ENCODE measurements at places on chromosomes 3 and 15.

DNA sequence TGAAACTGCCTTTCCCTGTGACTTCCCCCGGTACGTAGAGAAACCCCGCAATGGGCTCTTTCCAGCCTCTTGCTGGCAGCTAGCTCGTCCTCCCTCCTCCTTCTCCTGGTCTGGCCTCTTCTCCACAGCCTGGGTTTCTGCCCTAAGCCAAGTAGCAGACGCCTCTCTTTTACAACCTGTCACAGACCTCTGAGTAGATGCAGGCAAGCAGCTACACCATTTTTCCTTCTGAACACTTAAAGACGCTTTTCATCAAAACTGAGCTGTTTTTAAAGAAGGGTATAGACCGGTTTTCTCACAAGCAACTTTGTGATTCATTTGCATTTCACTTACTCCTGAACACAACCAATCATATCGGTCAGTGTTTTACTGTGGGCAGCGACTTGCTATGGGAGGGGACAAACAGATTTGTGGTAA lies 32.0 kb downstream of the ADAMTSL3 start:
- DNase-seq = no peak

- no peak for DNase-seq
Measured at GRCh38 chr15:70513819-70514218, 249.5 kb downstream of the UACA start.

DNA sequence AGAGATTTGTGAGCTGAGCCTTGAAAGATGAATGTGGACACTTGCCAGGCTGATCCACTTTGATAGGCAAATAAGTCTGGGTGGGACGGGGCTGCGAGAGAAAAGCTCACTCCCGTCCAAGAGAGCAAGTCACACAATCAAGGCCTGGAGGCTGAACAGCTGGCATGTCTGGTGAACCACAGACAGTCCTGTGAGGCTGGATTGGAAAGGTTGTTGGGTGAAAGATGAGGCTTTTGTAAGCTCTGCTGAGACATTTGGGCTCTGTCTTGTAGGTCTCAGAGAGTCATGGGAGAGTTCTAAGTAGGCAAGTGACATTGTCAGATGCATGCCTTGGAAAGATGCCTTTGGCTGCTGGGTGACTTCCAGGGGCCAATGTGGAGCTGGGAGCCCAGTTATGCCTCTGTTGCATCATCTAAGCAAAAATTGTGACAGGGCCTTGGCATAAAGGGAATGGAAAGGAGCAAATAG lies 38.5 kb downstream of the RPLP1 start:
- DNase-seq = no peak

- no peak for DNase-seq
Measured at GRCh38 chr3:102346897-102347296, 87.9 kb upstream of the ZPLD1 start.

GRCh38 chr15:70974004-70974832 lies 81.6 kb downstream of the LRRC49 start:
- DNase-seq = peak; percentile 13

- no peak for DNase-seq
Measured at GRCh38 chr3:21290557-21290956, 460.5 kb downstream of the ZNF385D start.

DNA sequence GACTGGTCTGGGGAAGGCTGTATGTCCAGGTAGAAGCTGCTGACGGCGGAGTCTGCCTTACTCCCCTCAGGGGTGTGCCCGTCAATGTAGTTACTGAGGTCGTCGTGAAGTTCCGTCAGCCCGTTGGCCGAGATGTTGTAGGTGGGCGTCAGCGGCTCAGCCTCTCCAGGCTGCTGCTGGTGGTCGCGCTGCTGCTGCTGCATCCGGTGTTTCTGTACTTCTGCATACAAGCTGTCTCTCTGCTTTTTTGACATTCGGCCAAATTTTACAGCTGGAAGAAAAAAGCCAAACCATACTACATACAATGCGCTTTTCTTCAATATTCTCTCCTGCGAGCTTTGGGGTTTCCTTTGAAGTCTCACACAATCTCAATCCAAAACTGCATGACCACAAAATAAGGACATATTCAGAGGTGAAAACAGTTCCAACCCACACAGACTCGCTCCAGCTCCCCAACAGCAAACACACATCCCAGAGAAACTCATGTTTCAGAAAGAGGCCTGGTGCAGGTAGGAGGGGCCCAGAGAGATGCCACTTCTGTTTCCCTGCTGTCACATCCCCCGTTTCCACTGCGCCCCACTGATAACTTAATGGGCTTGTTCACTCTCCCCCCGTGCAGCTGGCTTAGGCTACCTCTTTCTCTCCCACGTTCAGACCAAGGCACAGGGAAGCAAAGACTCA lies 32.5 kb upstream of the ICE2 start:
- DNase-seq = no peak

- DNase-seq = peak; percentile 54
Measured at GRCh38 chr3:3998140-3998922, 199.1 kb downstream of the LRRN1 start.

DNA sequence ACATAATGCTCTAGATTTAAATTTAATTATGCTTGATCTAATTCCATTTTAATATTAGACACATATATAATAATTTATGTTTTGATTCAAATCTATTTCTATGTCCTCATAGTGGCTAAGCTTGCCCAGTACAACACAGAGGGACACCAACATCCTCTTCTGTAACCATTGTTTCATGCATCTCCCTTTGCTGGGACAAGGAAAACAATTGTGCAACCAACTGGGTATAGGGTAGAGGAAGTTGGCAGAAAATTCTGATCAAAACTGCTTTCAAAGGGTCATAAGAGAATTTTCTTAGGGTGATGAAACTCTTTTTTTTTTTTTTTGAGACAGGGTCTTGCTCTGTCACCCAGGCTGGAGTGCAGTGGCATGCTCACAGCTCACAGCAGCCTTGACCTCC lies 121.4 kb upstream of the SGO1 start:
- DNase-seq = no peak

- DNase-seq = no peak
Measured at GRCh38 chr15:43095708-43096347, 10.0 kb downstream of the UBR1 start.

DNA sequence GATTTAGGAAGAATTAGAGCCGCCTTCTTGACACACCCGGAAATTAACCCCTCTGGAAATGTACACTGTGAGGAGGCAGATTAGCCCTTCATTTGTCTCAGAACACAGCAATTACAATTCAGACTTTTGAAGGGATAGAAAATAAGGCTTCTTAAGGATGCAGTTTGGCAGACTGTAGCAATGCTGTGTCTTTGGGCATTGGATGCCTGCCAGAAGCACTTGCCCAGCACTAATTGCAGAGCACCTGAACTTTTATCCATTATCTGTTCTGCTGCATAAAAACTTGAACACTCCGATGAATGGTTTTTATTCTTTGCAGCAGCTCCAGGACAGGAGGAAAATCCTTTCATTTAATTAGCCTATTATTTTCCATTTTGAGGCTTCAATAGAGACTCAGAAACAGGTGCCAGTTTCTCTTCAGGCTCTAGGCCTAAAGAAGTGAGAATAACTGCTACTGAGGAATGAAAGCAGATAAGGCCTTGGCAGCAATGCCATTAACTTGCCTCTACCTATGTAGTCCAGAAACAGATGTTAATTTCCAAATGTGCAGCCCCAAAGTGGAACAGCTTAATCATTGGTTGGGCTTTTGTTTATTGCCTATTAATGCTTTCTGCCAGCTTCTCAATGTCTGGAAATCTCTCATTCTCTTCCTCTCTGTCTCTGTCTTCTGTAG lies 418.5 kb downstream of the NSUN3 start:
- DNase-seq = no peak

GRCh38 chr15:57572468-57572867 lies 19.2 kb upstream of the MYZAP start:
- DNase-seq = no peak

GRCh38 chr3:172591876-172592771 lies 68.9 kb upstream of the TNFSF10 start:
- peak; percentile 76 for DNase-seq

DNA sequence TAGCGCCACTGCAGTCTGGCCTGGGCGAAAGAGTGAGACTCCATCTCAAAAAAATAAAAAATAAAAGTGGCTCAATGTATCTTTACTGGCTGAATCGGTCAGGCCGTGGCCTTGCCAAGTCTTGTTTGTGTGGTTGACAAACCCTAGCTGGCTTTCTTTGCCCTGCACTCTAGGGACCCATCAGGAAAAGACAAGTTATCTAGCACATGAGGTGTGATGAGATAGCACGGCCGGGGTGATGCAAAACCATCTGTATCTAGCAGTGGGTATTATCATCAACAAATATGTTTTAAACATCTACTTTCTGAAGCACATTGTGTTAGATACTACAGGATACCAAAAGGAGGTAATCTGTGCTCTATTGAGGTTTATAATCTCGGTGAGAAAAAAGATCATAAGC lies 3.9 kb upstream of the DPP8 start:
- DNase-seq = no peak

- DNase-seq = no peak
Measured at GRCh38 chr3:128439226-128439625, 27.5 kb downstream of the DNAJB8 start.

DNA sequence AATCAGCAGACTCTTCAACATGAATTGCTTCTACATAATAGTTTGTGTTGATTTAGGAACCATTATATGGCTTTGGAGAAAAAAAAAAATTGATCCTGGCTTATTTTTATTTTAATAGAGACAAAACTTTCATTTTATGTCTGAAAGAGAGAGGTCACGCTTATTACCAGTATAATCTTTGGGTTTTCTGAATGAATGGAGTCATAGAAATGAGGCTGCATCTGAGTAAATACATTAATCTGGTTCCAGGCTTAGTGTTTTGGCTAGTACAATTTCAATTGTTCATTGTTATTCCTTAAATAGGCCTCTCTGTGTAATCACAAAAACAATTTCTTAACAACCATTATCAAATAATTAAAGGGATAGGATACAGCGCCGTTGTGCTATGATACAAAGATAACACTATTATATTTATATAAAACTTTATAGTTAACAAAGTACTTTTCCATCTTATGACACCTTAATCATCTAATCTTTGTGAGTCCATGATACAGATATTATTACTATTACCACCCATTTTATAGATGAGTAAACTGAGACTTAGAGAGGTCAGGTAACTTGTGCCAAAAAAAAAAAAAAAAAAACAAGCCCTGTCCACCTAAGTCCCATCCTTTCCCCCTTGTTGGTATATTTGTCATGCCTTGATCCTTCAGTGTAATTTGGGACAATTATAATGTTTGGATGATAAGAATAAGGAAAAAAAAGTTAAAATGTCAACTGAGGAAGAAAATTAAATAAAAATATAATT lies 41.8 kb upstream of the GOLM2 start:
- no peak for DNase-seq

DNA sequence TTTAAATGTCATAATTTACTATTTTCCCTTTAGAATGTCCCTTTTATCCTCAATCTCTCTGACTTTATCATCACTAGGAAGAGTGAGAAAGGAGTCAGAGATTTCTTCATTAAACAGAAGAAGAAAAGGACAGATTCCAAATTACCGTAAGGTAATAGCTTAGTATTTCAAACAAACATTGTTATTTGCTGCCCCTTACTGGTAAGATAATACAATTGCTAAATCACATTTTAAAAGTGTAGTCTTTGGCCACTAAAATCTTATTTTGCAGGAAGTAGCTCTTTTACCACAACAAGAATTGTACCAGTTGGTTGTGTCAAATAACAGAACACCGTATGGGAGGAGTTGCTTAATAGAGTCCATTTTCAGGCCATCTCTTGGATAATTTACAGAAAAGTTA lies 53.7 kb downstream of the CGGBP1 start:
- peak; percentile 21 for DNase-seq

- no peak for DNase-seq
Measured at GRCh38 chr3:7536510-7536909, 675.6 kb downstream of the GRM7 start.

All from H4 (cell line).